ENCODE measurements at places on chromosomes 12 and 14.
A peak's percentile ranks its signal among the peaks of the same experiment; 100 is the strongest.

DNA sequence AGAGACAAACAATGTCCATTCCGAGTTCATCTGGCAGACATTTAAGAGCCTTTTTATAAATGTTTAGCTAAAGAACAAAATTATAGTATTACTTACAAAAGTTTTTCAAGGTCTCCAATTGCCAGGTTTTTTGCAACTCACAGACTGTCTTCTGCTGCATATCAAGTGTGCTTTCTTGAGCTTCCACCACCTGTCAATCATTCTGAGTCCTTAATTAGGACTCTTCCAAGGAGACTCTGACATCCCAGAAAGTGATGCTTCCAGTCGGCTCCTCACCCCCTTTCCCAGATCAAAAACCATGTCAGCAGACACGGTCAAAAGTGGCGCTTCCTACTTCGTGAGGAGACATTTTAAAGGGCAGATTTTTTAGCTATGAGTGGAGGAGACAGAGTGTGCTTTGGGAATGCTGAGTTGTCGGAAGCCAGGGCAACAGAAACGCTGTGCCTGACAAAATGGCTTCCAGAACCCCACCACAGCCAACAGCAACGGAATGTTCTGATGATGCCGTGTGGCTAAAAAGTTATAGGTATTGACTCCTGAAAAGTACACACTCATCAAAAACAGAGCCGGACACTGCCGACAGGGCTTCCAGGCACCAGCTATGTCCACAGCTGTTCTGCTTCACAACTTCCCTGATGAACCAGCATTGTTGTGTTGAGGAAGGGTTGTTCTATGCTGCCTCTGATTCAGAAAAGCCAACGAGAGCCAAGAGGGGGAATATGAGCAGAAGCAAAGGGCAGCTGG, 116.1 kb upstream of the SLC35F4 start:
- DNase-seq: no peak

DNA sequence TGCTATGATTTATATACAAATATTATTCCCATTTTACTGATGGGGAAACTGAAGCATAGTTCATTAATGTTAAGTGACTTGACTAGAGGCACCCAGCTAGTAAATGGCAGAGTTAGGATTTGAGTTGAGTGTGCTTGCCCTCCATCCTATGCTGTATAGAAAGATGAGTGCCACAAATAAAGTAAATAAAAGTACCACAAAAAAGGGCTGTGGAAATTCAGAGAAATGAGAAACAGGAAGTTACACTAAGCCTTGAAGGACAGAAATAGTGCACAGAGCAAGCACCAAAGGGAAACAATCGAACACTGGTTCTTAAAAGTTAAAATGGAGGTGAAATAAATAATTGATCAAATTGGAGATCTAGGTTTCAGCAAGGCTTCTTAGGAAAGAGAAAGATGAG, 9.2 kb upstream of the ABCD2 start:
- no peak for DNase-seq

- no peak for DNase-seq
Observed at GRCh38 chr14:65153101-65153500, 50.8 kb upstream of the MAX start.

DNA sequence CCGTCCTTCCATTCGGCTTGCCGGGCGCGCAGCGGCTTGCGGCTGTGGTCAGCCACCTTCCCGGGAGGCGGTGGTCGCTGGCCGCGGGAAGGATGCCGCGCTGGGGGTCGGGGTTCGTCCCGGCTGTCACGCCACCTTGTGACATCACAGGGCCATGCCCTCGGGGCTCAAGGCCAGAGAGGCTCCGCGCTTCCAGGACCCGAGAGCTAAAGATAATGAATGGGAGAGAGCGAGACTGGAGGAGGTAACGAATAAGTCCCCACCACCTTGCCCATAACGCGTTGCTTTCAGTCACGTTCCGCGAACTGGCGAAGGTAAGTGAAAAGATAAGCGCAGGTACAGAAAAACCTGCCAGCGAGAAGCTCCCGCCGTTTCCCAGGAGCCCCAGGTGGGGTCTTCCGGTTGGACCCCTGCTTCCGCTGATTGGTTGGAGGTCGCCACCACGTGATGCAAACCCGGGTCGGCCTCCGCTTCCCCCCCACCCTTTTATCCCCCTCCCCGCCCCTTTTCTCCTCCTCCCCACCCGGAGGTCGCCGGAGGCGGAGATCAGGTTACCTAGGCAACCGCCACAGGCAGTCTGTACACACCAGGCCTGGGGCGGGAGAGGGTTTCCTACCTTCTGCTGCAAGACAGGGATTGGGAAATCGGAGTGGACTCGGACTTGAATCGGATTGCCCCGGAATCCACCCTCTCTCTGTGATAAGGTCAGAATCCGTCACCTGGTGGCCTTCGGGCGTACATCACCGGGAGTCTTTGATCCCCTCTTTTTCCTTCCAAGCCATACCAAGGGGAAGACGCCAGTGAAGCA, at the start of gene LRRC9:
Gene LRRC9, plus strand, starts transcription at position 575 of the 808 bp plus-strand sequence.
- peak; percentile 67 for DNase-seq

DNA sequence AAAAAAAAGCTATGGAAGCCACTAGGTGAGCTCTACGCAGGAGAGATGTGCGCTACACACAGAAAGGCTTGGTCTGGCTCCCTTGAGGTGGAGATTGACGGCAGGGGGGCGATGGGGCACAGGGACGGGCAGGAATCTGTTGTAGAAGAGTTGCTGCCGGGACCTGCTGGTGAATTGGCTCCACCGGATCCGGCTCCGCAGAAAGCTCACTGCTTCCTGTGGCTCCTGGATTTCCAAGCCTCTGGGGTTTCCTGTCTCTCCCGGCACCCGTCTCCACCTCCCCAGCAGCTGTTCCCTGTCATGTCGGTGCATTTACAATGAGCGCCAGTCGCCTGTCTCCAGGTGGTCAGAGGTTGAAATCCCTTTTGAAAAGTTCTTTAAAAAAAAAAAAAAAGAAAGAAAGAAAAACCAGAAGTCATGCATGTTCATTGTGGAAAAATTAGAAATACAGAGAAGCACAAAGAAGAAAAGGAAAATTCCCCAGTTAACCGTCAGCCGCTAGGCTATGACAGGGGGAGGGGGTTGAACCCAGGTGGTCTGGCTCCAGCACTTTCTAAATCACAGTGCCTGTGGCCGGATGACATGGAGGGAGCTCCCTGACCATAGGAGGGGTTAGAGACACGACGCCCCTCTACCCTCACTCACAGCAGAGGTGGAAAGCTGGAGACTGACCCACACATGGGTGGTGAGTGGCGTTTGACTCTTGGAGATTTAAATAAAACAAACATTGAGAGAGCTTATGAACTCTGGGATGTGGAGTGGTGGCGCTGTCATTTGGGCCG, 20.8 kb downstream of the FAM222A start:
- peak; percentile 33 for DNase-seq

DNA sequence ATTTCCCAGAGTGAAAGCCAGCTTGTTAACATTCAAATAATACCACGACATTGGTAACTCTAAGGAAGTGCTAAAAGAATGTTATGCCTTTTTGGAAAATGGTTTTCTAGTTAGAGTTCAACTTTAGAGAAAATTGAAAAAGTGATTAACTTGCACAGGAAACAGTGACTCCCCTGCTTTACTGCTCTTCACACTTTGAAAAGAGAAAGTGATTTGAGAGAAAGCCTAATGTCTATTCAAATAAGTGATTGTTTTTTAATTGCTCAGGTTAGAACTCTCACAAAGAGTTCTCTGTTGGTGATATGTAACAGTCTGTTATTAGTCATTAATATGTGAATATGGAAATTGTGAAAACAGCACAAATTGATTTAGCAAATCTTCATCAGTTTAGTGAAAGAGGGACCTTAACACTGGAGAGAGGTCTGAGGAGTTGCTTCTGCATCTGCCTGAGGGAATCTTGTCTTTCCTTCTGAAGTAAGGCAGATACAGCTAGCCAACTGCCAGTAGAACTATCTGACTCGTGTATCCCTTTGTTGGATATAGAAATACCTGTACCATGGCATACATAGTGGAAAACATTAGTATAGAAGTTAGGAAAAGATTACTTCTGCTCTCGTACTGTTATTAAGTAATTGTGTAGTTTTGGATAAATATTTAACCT, 25.5 kb downstream of the ATF7IP start:
- no peak for DNase-seq

DNA sequence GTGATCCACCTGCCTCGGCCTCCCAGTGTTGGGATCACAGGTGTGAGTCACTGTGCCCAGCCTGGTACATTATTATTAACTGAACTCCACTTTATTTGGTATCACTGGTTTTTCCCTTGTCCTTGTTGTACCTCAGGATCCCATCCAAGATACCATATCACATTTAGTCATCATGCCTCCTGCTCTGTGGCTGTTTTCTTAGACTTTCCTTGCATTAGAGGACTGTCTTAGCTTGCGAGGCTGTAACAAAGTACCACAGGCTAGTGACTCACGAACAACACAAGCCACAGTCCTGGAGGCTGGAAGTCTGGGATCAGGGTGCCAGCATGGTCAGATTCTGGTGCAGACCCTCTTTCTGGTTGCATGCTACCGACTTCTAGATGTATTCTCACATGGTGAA, 12.2 kb downstream of the KLC1 start:
- DNase-seq: no peak

GRCh38 chr12:70646850-70647249, 9.6 kb upstream of the PTPRB start:
- no peak for DNase-seq

- DNase-seq: no peak
Observed at GRCh38 chr14:52740751-52741150, 10.8 kb downstream of the STYX start.

- no peak for DNase-seq
Observed at GRCh38 chr14:69459122-69459521, 25.4 kb upstream of the PLEKHD1 start.

GRCh38 chr12:75922944-75923642, 108.5 kb downstream of the PHLDA1 start:
- DNase-seq: no peak

- peak; percentile 46 for DNase-seq
Observed at GRCh38 chr12:128818065-128819022, 5.4 kb downstream of the SLC15A4 start.
